RWPE1 (cell line): ENCODE measurements at places on chromosomes 13 and 19.

GRCh38 chr13:36357692-36358091 is 11.5 kb upstream of the SPART start:
- DNase-seq: no peak

- no peak for DNase-seq
These were observed 13.6 kb upstream of the KDM4B start for GRCh38 chr19:4955274-4955673.

- no peak for DNase-seq
These were observed 1.3 kb downstream of the ALG5 start for GRCh38 chr13:36997716-36998427.

- DNase-seq: no peak
These were observed 919 bp upstream of the ADAMTS10 start for GRCh38 chr19:8611391-8611876.

- no peak for DNase-seq
These were observed 5.0 kb upstream of the EID2 start for GRCh38 chr19:39544911-39545310.

- no peak for DNase-seq
These were observed 12.7 kb upstream of the KL start for GRCh38 chr13:33003458-33004019.

GRCh38 chr13:49086722-49087121 is 111.0 kb downstream of the FNDC3A start:
- DNase-seq: peak; percentile 67
